ENCODE measurements at places on chromosomes 5 and 9. TPM values are rescaled to one million over a fixed set of nuclear protein-coding genes. Genes with fewer than 3 reads are reported as not detected.

The NPR3 gene
- total RNA-seq = 0.04 TPM

GRCh38 chr9:88979021-88979420 lies 12.2 kb upstream of the S1PR3 start:
- DNase-seq = no peak

The CKS2 gene
- 275 TPM for total RNA-seq

DNA sequence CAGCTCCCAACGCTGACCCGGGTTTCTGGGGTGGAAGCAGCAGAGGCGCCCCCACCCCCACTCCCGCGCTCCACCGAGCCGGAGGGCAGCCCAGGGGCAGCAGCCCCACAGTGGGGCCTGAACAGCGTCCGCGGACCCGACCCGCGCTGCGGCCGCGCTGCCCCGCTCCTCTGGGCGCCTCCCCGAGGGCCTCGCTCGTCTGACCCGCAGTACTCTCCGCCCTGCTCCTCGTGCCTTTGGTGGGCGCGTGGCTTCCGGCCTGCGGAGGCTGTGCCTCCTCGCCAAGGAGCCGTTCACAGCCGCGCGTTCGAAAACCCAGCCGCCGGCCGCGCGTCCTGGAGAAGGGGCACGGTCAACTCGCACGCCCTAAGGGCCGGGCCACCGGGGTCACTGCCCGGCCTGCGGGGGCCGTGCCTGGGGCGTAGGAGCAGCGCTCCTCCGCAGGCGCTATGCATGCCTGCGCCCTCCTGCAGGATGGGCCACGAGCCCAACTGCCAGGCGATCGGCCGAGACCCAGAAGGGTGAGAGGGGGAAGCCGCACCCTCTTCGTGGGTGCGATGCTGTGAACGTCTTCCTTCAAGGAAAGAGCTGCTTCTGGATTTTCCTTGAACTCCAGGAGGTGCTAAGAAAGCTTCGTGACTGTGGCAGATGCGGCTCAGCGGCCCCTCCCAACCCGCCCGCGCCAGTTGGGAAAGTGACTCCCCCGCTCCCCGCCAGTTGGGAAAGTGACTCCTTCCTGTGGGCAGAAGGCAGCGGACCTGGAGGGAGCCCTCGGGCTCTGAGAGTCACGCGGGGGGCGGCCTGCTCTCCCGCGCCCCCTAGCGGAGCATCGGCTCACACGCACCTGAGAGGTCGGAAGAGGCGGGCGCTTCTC lies 82.7 kb downstream of the HSD17B3 start:
- no peak for DNase-seq

DNA sequence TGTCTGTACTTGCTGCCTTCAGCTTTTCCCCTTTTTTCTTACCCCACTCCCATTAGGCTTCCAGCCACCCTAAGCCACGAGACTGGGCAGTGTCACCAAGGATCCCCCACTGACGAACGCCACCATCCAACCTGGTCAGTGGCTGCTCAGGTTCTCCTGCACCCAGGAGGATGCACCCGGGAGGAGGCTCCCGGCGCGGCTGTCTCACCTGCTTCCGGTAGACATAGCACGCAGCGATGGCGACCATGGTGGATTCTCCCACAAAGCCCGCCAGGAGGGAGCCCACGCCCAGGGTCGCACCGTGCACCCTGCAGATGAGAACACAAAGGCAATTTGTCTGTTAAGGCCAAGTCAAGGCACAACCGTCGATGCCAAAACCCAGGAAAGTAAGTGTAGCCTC lies 48.1 kb downstream of the OTULIN start:
- DNase-seq = no peak

GRCh38 chr9:22383718-22384117 lies 62.9 kb upstream of the DMRTA1 start:
- no peak for DNase-seq

GRCh38 chr9:132978451-132979131 lies at the start of gene GFI1B:
TSS of gene GFI1B (plus strand) at chr9:132978694. CDS start at chr9:132986679, 7,985 bp downstream.
- no peak for DNase-seq

- no peak for DNase-seq
These were observed 38.8 kb upstream of the SPRY4 start for GRCh38 chr5:142363619-142363963.

DNA sequence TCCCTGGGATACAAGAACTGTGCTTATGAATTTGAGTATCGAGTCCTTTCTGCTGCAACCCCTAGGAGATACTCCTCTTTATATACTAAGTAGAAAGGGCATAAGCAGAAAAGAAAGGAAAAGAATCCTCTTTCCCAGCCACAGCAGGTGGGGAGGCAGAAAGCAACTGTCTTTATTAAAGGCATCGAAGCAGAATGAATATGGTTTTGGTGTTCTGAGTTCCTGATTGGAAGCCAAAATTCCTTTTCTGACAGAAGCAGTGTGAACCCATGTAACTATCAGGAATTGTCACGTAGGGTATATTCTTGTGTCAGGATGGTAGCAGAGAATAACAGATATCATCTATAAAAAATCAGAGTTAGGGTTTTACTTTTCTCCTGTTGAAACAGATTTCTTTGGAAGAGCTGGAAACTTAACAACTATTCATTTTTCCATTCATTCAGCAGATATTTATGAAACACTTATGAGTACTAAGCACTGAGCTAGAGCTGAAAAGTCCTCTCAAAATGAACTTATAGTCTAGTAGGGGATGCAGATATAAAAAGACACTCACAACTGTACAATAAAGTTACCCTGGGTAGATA lies 96.5 kb upstream of the LHFPL2 start:
- no peak for DNase-seq

DNA sequence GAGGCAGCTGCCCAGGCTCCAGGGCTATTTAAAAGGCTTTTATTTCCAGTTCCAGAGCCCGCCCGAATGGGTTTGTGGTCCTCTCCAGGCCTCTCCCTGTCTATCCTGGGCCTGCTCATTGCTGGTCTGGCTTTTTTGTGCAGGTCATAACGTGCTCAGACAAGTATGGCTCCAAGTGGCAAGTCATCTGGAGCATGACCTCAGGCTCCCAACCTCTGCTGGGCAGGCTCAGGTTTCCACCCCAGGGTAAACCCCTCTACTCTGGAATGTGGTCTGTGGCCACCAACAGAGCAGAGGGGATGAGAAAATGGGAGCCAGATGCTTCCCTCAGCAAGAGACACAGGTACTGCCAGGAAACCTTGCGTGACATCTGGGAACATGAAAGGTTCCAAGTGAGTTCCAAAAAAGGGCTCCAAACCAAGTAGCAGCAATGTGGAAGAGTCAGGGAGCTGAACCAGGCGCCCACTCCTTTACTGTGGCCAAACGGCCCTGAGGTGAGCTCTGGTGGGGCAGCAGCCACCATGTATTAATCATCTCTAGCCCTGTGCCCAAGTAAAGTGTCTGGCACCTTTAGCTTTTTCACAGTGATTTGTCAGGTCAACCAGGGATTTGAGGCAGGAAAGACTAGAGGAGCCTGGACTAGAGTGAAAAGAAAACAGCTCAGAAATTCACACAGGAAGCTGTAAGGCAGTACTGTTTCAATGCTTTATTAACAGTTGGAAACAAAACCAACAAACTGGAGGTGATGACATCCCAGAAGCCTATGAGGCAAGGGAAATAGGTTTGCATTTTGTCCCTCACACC lies 25.7 kb downstream of the PCDHGC5 start:
- no peak for DNase-seq

The DPYSL3 gene
- total RNA-seq = 138 TPM

- DNase-seq = no peak
These were observed 209.5 kb downstream of the MEF2C start for GRCh38 chr5:88673253-88674105.

DNA sequence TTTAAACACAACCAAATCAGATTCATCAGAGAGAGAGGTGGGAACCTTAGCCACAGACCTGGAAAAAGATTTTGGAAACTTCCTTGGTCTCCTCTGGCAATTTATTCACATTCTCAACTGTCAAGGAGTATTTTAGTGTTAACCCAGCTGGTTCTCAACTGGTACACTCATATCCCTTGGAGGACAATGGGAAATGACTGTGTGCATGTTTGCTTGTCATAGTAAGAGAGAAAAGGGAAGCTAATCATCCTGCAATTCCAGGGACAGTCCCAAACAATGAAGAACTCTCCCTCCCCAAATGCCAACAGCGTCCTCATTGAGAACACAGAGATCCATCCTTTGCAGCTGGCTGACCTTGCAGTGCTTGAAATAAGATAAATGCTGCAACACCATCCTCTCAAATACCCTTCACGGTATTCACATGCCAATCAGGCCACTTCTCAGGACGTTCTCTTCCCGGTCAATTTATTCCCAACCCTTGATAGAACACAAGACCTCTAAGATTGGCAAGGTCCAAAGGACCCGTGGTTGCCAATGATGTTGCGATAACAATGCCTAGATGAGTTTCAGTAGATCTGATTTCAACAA lies 75.5 kb downstream of the EPB41L4B start:
- no peak for DNase-seq

The PTGS1 gene
- 14.4 TPM for total RNA-seq

GRCh38 chr9:130444565-130445221 lies at the start of gene ASS1:
TSS of gene ASS1 (plus strand) at chr9:130444961. CDS start at chr9:130452229, 7,268 bp downstream.
- no peak for DNase-seq

The SLC6A19 gene
- not detected for total RNA-seq

The BTNL3 gene
- total RNA-seq = not detected

- DNase-seq = no peak
These were observed 143.7 kb upstream of the FSTL4 start for GRCh38 chr5:133756036-133756435.

The PRR16 gene
- total RNA-seq = not detected

GRCh38 chr9:6525326-6526045 lies 112.5 kb downstream of the UHRF2 start:
- DNase-seq = no peak

GRCh38 chr5:66285343-66285922 lies 141.3 kb downstream of the SREK1 start:
- no peak for DNase-seq

DNA sequence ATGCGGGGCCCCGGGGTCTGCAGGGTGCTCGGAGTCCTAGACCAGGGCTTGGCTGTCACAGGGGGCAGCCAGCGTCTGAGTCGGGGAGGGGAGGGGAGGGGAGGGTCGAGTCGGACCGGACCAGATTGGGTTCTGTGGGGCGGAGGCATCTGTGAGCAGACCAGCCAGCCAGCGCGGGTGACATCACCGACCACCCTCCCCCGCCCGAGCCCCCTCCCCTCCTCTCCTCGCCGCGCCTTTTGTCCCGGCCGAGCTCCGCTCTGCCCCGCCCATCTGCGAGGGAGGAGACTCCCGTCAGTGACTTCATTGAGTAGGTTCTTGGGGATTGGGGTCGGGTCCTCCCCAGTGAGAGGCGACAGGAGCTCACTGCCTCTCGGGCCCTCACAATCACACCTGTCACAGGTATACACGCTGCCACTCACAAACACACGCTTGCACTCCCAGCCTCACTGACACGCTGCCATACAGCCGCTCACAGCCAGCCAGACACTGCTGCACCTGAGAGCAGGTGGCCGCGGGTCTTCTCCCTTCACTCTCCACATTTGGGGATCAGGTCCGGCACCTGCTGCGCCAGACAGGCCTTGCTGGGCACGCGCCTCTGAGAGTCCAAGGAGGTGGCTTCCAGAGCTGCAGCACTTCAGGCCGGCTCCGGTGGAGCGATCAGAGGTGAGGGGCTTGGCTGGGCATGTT lies 546 bp downstream of the DNAJB5 start:
- no peak for DNase-seq

DNA sequence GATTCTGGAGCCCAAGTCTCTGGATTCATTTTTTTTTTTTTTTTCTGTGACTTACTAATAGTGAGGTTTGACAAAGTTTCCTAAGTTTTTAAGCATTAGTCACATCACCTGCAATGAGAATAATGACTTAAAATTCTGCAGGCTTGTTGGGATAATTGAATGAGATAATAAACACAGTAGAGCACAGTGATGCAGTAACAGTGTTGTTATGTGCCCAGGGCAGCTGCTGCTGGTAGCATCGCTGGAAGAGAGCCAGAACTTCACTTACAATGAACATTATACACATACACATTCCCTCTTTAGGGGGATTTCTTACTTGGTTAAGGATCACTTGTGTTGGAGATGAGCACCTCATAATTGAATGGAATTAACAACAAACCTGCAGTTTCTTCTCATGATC lies 78.9 kb downstream of the ALDH7A1 start:
- no peak for DNase-seq

DNA sequence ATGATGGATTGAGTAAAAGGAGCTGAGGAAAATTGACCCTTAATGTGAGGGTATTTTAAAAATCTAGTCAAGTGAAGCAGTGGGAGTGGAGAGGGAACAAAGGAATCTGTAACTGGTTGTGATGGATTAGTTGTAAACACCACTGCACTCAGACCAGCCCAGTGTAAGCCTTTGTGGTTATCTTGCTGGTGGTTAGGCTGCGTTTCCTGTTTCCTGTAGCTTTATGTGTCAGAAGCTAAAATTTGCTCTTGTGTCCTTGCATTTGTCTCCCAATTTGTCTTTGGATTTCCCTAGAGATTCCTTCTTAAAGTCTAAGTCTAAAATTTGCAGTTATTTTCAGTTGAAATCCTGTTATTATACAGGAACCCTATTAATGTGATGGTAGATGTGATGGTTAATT lies 6.3 kb downstream of the IFNA21 start:
- DNase-seq = no peak

DNA sequence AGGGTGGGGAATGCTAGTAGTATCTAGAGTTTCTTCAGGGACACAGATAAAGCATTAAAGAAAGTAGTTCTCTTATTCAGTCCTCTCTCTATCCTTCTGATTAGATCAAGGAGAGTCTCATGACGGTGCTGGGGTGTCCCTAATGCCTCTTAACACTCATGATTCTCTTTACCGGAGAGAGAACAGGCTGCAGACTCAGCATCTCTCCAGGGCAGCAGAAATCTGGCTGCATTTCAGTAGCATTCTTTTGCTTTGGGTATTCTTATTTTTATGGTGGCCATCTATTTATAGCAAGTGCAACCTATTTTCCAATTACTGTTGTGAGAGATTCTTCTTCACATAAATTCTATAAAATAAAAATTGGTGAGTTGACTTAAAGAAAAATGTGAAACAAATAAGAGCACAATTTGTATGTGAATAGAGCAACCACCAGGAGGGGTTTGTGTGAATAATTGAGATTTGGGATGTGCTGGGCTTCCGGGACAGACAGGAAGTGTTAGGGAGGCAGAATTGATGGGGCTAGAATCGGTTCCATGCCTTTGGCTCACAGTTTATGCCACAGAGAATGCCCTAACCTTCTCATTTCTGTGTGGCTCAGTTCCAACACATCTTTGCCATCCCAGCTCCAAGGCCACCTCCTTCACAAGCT lies 23.8 kb upstream of the BOD1 start:
- no peak for DNase-seq

- no peak for DNase-seq
These were observed 139.5 kb upstream of the PRDM9 start for GRCh38 chr5:23367874-23368273.

All from pulmonary artery endothelial cell (primary cell).